ENCODE measurements at places on chromosomes 6 and 20.

GRCh38 chr6:37359039-37359438, 5.3 kb downstream of the RNF8 start:
- DNase-seq, result no peak

- DNase-seq, result no peak
Observed at GRCh38 chr20:42346189-42347170, 728.3 kb upstream of the CHD6 start.

GRCh38 chr20:3307078-3307477, 68.1 kb upstream of the SLC4A11 start:
- DNase-seq, result no peak

DNA sequence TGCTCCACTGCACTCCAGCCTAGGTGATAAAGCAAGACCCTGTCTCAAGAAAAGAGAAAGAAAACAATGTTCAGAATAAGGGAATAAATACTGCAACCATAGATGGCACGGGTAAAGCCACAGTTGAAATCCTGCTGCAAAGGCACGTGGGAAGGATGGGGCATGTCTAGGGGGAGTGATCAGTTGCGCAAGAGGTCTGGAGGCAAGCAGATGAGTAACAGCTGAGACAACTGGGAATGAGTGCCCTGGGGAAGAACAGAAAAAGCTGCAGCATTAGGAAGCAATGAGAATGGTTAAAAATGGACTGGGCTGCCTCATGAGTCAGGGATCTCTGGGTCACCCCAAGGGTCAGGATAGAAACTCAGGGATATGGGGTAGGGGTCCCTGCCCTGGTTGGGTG, 96.3 kb downstream of the GMPR start:
- DNase-seq, result no peak

DNA sequence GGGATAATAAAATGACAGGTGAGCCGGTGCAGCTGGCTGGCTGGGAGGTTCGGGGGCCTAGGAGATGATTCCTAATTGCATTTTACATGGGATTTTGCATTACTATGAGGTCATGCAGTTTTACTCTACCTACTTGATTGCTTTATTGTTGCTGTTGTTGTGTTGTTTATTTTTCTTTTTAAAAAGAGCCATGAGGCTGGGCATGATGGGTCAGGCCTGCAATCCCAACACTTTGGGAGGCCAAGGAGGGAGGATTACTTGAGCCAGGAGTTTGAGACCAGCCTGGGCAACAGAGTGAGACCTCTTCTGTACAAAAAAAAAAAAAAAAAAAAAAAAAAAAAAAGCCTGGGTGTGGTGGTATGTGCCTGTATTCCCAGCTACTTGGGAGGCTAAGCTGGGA, 104.8 kb downstream of the GJA1 start:
- DNase-seq, result no peak

DNA sequence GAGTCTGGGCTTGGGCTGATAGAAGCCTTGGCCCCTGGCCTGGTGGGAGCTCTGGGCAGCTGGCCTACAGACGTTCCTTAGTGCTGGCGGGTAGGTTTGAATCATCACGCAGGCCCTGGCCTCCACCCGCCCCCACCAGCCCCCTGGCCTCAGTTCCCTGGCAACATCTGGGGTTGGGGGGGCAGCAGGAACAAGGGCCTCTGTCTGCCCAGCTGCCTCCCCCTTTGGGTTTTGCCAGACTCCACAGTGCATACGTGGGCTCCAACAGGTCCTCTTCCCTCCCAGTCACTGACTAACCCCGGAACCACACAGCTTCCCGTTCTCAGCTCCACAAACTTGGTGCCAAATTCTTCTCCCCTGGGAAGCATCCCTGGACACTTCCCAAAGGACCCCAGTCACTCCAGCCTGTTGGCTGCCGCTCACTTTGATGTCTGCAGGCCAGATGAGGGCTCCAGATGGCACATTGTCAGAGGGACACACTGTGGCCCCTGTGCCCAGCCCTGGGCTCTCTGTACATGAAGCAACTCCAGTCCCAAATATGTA, 957 bp upstream of the VEGFA start:
- DNase-seq, result no peak

- no peak for DNase-seq
Observed at GRCh38 chr6:168418711-168419121, 22.3 kb upstream of the SMOC2 start.

DNA sequence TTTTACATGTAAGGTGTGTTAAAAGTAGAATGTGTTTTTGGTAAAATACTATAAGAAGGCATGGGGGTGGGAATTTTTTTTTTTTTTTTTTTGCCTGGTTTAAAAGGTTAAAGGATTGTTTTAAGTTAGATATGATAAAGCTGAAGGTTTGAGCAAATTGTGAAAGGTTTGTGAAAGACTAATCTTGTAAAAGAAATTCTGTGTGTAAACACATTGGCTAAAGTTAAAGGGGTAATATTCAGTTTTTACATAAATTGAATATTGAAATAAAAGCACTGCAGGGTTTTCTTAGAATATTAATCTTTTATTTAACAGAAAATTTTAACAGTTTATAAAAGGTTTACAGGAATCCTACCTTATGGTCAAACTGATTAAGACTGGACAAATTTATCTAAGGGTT, 105.7 kb downstream of the DTNBP1 start:
- no peak for DNase-seq

All from T-cell (primary cell).